ENCODE measurements at places on chromosomes 2 and 18. TPM values are rescaled to one million over a fixed set of nuclear protein-coding genes. Genes with fewer than 3 reads are reported as not detected.
A peak's percentile ranks its signal among the peaks of the same experiment; 100 is the strongest.

DNA sequence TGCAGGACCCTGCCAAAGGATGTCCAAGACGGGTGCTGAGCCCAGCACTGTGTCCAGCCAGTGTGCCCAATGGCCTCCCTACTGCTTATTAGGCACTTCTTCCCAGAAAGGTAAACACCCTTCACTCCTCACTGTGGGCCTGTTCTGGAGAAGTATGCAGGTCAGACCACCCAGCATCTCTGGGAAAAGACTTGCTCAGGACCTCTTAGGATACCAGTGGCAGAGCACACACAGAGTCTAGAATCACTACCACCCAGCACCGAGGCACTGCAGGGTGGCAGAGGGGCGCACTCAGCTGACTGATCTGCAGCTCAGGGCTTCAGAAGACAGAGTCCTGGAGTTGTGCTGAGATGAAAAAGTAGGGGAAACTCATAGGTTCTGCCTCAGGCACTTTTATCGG lies 25.8 kb downstream of the XDH start:
- H3K27me3 ChIP-seq = no peaks in the 10 kb centered on the region
- no peak for DNase-seq
- H3K4me1 ChIP-seq = no peaks in the 10 kb centered on the region
- no peak overlapping the region for H3K27ac ChIP-seq

ALLC gene
- total RNA-seq = not detected

TNFRSF11A gene
- total RNA-seq = 0.84 TPM

- peaks cover 24% of the 10 kb centered on the region for H3K4me1 ChIP-seq
- no peak for DNase-seq
- H3K27me3 ChIP-seq = no peaks in the 10 kb centered on the region
- no peaks in the 10 kb centered on the region for H3K36me3 ChIP-seq
- H3K4me3 ChIP-seq = no peak overlapping the region
- H3K27ac ChIP-seq = peak overlapping the region; percentile 65
Observed at GRCh38 chr2:217108086-217108485, 248.2 kb upstream of the TNP1 start.

- no peaks in the 10 kb centered on the region for H3K36me3 ChIP-seq
- no peaks in the 10 kb centered on the region for H3K4me1 ChIP-seq
- DNase-seq = peak; percentile 59
- H3K27me3 ChIP-seq = no peaks in the 10 kb centered on the region
- H3K27ac ChIP-seq = no peak overlapping the region
- H3K4me3 ChIP-seq = no peak overlapping the region
Observed at GRCh38 chr18:62621546-62621945, 93.8 kb upstream of the PHLPP1 start.

- H3K27ac ChIP-seq = no peak overlapping the region
- no peak for DNase-seq
- peaks cover 15% of the 10 kb centered on the region for H3K4me1 ChIP-seq
- no peak overlapping the region for H3K4me3 ChIP-seq
Observed at GRCh38 chr2:44328750-44329149, 32.5 kb downstream of the PREPL start.

GRCh38 chr2:84888401-84889276 lies 7.8 kb upstream of the TRABD2A start:
- DNase-seq = no peak
- H3K36me3 ChIP-seq = no peaks in the 10 kb centered on the region
- no peaks in the 10 kb centered on the region for H3K4me1 ChIP-seq

- H3K36me3 ChIP-seq = no peaks in the 10 kb centered on the region
- H3K4me3 ChIP-seq = no peak overlapping the region
- H3K4me1 ChIP-seq = peaks cover 35% of the 10 kb centered on the region
- H3K27ac ChIP-seq = no peak overlapping the region
- H3K27me3 ChIP-seq = no peaks in the 10 kb centered on the region
Observed at GRCh38 chr2:176283291-176284068, 14.2 kb downstream of the MTX2 start.

DNA sequence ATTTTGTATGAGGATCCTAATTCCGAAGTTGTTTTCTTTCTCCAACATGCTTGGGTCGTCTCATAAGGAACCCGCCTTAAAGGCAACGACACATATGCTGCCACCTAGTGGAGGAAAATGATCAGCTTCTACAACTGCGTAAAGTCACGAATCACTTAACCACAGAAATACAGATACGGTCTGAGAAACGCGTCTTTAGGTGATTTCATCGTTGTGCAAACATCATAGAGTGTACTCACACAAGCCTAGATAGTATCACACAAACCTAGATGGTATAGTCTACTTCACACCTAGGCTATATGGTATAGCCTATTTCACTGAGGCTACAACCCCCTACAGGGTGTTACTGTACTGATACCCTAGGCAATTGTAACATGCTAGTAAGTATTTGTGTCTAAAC lies 13.1 kb downstream of the GNLY start:
- peaks cover 65% of the 10 kb centered on the region for H3K4me1 ChIP-seq
- no peak for DNase-seq
- H3K27ac ChIP-seq = peak overlapping the region; percentile 87
- H3K4me3 ChIP-seq = no peak overlapping the region
- no peaks in the 10 kb centered on the region for H3K27me3 ChIP-seq

IL18R1 gene
- 0.83 TPM for total RNA-seq

- no peaks in the 10 kb centered on the region for H3K36me3 ChIP-seq
- H3K4me1 ChIP-seq = peaks cover 5% of the 10 kb centered on the region
- peak; percentile 56 for DNase-seq
- H3K4me3 ChIP-seq = no peak overlapping the region
- no peaks in the 10 kb centered on the region for H3K27me3 ChIP-seq
Observed at GRCh38 chr2:30425326-30425725, 21.7 kb upstream of the LCLAT1 start.

DNA sequence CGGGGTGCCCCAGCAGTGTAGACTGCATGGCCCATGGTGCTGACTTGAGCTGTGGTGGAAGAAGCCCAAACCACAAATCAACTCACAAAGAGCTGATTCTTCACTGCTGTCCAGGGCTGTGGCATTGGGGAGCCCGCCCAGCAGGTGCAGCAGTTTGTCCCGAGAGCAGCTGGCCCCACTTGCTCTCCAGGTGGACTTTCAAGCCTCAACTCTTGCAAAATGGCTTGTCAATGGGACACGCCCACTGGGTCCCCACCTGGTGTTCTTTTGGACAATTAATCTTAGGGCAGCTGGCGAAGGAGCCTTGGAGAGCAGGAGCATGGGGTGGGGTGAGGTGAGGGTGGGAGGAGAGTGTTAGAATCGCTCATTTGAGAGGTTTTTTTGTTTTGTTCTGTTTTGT lies 117.9 kb downstream of the MYCN start:
- H3K27ac ChIP-seq = no peak overlapping the region
- no peaks in the 10 kb centered on the region for H3K36me3 ChIP-seq
- no peaks in the 10 kb centered on the region for H3K4me1 ChIP-seq

- H3K4me1 ChIP-seq = no peaks in the 10 kb centered on the region
- H3K36me3 ChIP-seq = no peaks in the 10 kb centered on the region
- no peak for DNase-seq
- no peaks in the 10 kb centered on the region for H3K27me3 ChIP-seq
- no peak overlapping the region for H3K27ac ChIP-seq
- H3K4me3 ChIP-seq = no peak overlapping the region
Observed at GRCh38 chr2:177124371-177124770, 88.2 kb upstream of the HNRNPA3 start.

DNA sequence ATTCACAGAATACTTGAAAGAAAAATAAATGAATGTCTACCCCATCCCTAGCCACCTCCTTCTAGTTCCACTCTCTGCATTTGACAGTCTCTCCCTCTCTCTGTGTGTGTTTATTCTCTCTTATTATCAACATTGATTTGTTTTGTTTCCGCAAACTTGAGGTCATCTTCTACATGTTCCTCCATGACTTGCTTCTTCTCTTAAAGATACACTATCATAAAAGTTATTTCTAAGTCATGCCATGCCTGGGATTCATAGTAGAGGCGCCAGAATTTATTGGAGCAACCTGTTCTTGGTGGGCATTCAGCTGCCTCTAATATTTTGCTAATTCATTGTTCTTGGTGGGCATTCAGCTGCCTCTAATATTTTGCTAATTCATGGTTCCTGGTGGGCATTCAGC lies 58.9 kb upstream of the SMAD7 start:
- H3K4me1 ChIP-seq = no peaks in the 10 kb centered on the region
- H3K27ac ChIP-seq = no peak overlapping the region
- no peak for DNase-seq
- H3K4me3 ChIP-seq = no peak overlapping the region
- H3K36me3 ChIP-seq = no peaks in the 10 kb centered on the region

DNA sequence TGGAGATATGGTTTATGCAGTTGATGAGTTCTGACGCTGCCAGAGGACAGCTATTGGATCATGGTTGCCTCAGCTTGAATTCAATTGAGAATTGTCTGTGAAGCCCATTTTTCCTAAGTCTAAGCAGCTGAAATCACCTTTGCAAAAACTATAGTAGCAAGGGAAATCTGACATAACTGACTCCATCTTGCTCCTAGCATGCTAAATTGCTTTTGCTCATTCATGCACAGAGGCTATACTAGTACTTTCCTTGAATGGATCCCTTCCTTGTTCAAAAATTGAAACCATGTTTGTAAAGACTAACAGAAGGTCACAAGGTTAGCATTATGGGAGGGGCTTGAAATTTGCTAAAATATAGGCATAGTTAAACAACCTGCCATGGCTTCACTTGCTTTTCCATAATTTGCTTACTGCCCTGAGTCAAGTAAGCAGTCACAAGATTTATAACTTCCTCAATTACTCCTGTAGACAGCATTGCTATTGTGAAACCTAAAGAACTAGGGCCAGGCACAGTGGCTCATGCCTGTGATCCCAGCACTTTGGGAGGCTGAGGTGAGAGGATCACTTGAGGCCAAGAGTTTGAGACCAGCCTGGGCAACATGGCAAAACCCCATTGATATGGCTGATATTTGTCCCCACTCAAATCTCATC lies 41.2 kb downstream of the CHRNA1 start:
- H3K27ac ChIP-seq = no peak overlapping the region
- H3K4me1 ChIP-seq = no peaks in the 10 kb centered on the region
- DNase-seq = no peak
- no peaks in the 10 kb centered on the region for H3K27me3 ChIP-seq
- H3K4me3 ChIP-seq = no peak overlapping the region

DNA sequence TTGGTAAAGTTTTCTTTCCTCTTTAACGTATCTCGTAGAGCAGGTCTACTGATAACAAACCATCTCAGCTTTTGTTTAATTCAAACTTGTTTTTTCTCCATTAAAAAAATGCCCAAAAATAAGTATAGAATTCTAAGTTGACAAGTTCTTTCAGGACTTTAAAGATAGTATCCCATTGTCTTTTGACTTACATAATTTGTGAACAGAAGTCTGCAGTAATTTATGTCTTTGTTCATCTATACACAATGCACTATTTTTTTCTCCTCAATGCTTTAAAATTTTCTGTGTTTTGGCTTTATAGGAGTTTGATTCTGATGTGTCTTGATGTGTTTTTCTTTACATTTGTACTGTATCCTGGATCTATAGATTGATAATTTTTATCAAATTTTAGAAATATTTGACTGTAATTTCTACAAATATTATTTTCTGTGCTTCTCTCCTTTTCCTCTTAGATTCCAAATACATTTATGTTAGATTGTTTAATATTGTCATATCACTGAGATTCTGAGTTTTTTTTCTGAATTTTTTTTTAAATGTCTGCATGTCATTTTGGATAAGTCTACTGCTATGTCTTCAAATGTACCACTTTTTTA lies 143.3 kb downstream of the FTCDNL1 start:
- H3K4me1 ChIP-seq = no peaks in the 10 kb centered on the region
- H3K27ac ChIP-seq = no peak overlapping the region
- H3K36me3 ChIP-seq = no peaks in the 10 kb centered on the region
- no peak overlapping the region for H3K4me3 ChIP-seq
- no peaks in the 10 kb centered on the region for H3K27me3 ChIP-seq
- no peak for DNase-seq

- H3K36me3 ChIP-seq = no peaks in the 10 kb centered on the region
- H3K4me1 ChIP-seq = peaks cover 58% of the 10 kb centered on the region
- H3K4me3 ChIP-seq = peak overlapping the region; percentile 91
- peak; percentile 73 for DNase-seq
- H3K27ac ChIP-seq = peak overlapping the region; percentile 91
Observed at GRCh38 chr18:75211953-75212750, 1.6 kb downstream of the TSHZ1 start.

TNS1 gene
- total RNA-seq = 406 TPM

LINC00305 gene
- total RNA-seq = not detected

- no peaks in the 10 kb centered on the region for H3K4me1 ChIP-seq
- H3K36me3 ChIP-seq = no peaks in the 10 kb centered on the region
- no peak for DNase-seq
- no peak overlapping the region for H3K27ac ChIP-seq
Observed at GRCh38 chr2:52571380-52572347, 1195.9 kb upstream of the CHAC2 start.

SERPINB4 gene
- not detected for total RNA-seq

GRCh38 chr2:183543731-183544130 lies 419.5 kb downstream of the NUP35 start:
- no peaks in the 10 kb centered on the region for H3K36me3 ChIP-seq
- DNase-seq = no peak
- H3K4me1 ChIP-seq = no peaks in the 10 kb centered on the region
- no peak overlapping the region for H3K4me3 ChIP-seq

DNA sequence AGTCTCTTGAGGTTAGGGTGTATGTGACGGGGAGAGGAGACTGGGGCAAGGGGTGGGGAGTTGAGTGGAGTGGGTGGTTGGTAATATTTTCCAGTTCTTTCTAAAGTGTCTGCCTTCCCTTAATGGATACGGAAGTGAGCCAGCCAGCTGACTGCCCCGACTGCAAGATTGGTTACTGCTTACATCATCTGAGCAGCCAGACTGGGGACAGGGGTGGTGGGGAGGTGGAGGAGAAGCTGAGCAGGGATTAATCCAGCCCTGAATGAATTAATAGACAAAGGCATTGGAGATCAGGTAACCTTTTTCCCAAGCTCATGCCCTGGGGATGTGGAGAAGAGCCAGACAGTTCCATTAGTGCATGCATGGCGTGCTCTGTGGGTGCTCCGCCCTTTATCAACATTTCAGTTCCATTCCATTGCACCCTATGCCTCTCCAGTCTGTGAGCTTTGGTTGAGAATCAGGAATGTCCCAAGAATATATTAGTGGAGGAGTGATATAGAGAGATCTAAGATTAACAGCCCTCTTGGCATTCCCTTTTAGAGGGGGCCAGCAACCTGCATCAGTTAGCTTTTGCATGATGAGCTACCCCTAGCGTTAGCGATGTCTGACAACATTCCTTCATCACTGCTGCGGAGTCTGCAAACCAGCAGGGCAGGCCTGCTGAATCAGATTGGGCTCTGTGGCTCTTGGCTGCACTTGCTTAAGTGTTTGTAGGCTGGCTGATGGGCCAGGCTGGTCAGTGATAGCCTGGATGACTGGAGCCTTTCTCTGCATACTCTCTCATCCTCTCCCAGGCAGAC lies 67.4 kb downstream of the TNP1 start:
- peak overlapping the region; percentile 25 for H3K27ac ChIP-seq
- peaks cover 5% of the 10 kb centered on the region for H3K4me1 ChIP-seq
- no peaks in the 10 kb centered on the region for H3K27me3 ChIP-seq
- no peaks in the 10 kb centered on the region for H3K36me3 ChIP-seq

DNA sequence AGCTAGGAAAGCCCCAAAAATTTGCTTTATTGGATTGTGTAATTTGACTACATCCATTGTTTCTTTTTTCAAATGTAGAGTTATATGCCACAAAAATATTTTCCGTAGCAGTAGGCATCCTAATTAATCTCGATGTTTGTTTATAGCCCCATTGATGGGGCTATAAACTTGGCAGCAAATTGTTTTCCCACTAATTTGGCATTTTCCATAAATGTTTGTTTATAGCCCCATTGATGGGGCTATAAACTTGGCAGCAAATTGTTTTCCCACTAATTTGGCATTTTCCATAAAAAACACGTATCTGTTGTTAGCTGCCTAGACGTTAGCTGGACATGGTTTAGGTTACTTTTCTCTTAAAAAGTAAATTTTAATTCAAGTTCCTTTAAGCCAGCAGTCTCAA lies 23.8 kb downstream of the MSH2 start:
- DNase-seq = no peak
- no peaks in the 10 kb centered on the region for H3K27me3 ChIP-seq
- no peak overlapping the region for H3K4me3 ChIP-seq
- no peak overlapping the region for H3K27ac ChIP-seq
- H3K4me1 ChIP-seq = no peaks in the 10 kb centered on the region

NEMP2 gene
- total RNA-seq = 0.93 TPM

Measured in psoas muscle (tissue), 8 donors.